ENCODE measurements at places on chromosomes 2 and 18. TPM values are rescaled to one million over a fixed set of nuclear protein-coding genes. Genes with fewer than 3 reads are reported as not detected.

- ATAC-seq = no peak
These were observed 24.0 kb downstream of the ARMC9 start for GRCh38 chr2:231222318-231223000.

DNA sequence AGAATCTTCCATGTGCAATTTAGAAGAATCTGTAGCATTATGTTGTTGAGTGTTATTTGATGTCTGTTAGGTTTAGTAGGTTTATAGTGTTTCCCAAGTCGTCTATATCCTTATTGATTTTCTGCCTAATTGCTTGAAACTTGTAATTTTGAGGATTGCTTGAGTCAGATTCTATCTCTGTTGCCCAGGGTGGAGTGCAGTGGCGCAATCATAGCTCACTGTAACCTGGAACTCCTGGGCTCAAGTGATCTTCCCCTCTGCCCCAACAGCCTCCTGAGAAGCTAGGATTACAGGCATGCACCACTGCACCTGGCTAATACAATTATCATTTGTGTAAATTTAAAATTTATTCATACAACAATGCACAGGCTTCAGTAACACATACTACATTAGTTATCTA lies 3.1 kb upstream of the TCF23 start:
- ATAC-seq = no peak

DNA sequence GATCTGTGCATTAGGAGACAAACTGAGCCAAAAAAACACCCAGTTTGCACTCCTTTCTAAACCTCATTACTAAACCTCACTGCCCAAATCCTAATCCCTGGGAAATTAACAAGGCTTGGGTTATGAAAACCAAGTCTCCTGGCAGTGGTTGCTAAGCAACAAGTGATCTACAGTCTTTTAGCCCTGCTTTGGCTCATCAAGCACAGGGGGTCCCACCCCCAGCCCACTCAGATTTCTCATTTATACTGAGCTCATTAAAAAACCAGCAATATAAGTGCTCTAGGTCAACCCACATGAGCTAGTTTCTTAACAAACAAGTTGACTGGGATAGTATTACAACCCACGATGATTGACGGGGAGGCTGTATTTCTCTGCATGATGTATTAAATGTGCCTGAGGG lies 18.4 kb downstream of the DNER start:
- no peak for ATAC-seq

GRCh38 chr2:222212571-222212970 lies 86.2 kb downstream of the PAX3 start:
- no peak for ATAC-seq

DNA sequence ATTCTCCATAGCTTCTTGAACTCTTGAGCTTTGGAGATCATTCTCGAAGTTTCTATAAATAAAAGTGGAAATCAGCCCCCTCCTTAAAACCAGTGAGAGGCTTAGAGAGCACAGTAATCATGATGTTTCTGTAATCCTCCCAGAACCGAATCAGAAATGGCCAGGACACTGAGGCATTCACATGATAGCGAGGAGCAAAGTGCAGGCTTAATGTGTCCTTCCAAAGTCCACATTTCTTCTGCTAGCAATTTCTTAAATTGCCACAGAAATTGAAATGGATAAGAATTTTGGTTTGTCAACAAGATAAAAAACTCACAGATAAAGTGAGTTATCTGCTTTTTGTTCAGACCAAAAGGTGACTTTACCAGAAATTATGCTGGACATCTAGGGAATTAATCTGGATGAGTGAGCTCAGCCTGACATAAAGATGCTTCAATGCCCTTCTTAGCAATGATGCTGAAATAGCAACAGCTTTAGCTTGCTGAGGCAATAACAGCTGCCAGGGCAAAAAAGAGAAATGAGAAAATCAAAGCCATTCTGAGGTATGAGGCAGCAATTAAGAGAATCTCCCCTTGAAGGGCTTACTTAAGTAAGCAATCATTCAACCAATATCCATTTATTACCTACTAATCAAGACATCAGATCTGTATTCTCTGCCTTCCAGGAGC lies 82.4 kb upstream of the PHLPP1 start:
- no peak for ATAC-seq

DNA sequence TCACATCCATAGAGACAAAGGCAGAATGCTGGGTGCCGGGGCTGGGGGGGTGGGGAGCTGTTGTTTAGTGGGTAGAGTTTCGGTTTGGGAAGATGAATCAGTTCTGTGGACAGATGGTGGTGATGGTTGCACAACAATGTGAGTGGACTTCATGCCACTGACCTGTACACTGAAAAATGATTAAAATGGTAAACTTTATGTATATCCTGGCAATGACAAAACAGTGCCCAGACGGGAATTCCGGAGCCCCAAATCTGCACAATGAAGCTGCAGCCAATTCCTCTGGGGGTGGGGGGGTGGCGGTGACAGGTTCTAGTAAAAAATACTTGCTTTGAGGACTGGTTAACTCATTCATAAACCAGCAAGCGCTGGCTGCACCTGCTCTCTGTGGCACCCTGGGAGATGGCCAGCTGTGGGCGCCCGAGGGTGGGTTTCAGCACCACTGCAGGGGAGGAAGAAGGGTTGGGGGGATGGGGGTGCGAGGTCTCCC lies 81.8 kb upstream of the HPCAL1 start:
- ATAC-seq = no peak

- ATAC-seq = no peak
These were observed 45.5 kb downstream of the LYPD6 start for GRCh38 chr2:149375801-149376361.

- ATAC-seq = no peak
These were observed 117.6 kb downstream of the TWIST2 start for GRCh38 chr2:238965371-238966071.

GRCh38 chr2:54962511-54962910 lies 87.7 kb downstream of the RTN4 start:
- no peak for ATAC-seq

DNA sequence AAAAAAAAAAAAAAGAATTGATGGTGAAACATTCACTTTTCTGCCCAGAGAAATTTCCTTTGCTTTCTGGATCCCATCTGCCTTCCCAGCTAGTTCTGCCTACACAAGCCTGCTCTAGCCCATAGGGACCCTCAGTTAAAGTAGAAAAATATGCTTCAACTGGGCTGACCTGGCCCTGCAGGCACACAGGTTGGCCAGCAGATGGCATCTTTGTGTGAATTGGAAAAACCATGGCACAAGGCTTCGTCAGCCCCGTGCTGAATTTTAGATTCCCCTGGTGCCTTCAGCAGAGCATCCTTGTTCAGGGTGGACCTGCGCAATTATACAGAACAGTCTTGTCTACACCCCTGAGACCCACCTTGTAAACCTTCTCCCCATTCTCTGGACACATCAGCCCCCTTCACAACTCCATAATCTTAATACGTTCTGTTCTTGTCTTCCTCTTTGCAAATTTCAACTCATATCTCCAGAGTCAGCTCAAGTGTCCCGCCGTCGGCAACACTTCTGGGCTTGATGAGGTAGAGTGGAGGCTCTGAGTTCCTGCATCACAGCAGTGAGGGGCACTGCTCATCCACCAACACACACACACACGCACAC lies 114.5 kb downstream of the INSIG2 start:
- ATAC-seq = peak; percentile 71

The NCKAP5 gene
- total RNA-seq = not detected

The HJURP gene
- total RNA-seq = 147 TPM

The SLC9A4 gene
- total RNA-seq = 0.11 TPM

The PUM2 gene
- total RNA-seq = 113 TPM

Measured in activated T-helper 17 cell treated with anti-CD3 and anti-CD28 coated beads, Interleukin-2, amount 50 U/mL, for 72 hours (primary cell).